ENCODE measurements at places on chromosomes 1 and 21.

- no peak for DNase-seq
Measured at GRCh38 chr1:60747353-60747752, 335.0 kb upstream of the NFIA start.

DNA sequence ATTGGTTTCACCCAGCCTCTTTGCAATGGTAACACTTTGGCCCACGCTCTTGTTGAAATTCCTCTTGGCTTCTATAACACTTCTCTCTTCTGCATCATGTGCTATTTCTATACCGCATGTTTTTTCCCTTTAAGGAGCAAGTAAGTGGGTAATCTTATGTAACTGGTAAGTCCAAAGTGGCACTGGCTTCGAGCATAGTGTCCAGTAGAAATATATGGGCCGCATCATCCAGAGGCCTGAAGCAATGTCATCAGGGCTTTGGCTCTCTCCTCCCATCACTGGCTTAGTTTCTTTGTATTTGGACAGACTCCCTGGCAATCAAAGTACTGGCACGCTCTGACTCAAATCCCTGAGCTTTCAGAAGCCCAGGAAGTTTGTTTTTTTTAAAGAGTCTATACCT lies 17.5 kb downstream of the CHML start:
- no peak for DNase-seq

GRCh38 chr1:172647987-172648386 lies 10.9 kb upstream of the FASLG start:
- DNase-seq = no peak

DNA sequence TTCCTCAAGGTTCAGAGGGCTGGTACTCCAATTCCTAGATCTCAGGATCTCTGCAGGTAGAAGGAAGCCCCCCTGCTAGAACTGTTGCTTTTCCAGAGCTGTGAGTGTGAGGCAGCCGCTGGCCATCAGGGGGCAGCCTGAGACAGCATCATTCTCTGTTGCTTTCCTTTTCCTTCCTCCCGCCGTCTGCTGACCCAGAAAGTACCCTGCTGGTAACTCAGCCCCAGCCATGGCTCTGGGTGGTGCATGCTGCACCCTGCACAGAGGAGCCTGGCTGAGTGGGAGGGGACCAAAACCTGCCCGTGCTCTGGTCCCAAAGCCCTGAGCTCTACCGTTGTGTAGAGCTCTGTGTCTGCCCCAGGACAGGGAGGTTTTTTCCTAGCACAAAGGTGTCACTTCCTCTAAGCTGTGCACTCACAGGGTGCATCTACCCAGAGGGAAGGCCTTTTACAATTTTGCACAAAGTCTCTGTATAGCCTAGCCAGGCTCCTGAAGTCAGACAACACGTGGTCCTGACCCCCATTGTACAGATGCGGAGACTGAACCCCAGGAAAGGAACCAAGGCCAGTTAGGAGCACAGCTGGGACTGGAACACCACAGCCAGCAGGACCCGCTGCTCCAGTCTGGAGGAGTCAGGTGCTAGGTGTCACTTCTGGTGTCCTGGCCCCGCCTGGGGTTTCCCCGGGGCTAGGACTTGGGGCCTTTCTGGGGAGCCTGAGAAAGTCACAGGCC lies 5.6 kb upstream of the FAM131C start:
- DNase-seq = peak; percentile 19

- peak; percentile 30 for DNase-seq
Measured at GRCh38 chr1:39973503-39974135, 18.7 kb downstream of the MFSD2A start.

GRCh38 chr1:247115545-247115944 lies 11.4 kb upstream of the ZNF669 start:
- DNase-seq = no peak

Data from NCI-H1417 treated with DMSO at 0.1 percent for 48 hours (cell line).